PC-3 (cell line): ENCODE measurements at places on chromosomes 12 and 14. TPM values are rescaled to one million over a fixed set of nuclear protein-coding genes. Genes with fewer than 3 reads are reported as not detected.

The HCAR2 gene
- total RNA-seq = 0.17 TPM in 1 of 2 replicates, not detected in the other

DNA sequence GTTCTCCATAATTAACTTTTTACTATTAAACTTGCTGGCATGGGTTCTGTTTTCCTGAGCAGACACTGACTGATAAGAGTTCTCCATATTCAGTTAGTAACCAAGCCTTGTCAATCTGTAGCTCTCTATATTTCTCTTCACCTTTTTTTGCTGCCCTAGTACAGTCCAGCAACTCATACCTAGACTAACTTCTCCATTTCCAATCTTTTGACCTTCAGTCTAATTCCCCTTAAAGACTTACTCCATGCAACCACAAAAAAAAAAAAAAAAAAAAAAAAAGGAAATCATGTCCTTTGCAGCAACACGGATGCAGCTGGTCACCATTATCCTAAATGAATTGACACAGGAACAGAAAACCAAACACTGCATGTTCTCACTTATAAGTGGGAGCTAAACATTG, 125.7 kb upstream of the KRAS start:
- H3K36me3 ChIP-seq = no peaks in the 10 kb centered on the region
- H3K4me3 ChIP-seq = no peak overlapping the region
- no peak overlapping the region for H3K27ac ChIP-seq
- no peaks in the 10 kb centered on the region for H3K4me1 ChIP-seq

DNA sequence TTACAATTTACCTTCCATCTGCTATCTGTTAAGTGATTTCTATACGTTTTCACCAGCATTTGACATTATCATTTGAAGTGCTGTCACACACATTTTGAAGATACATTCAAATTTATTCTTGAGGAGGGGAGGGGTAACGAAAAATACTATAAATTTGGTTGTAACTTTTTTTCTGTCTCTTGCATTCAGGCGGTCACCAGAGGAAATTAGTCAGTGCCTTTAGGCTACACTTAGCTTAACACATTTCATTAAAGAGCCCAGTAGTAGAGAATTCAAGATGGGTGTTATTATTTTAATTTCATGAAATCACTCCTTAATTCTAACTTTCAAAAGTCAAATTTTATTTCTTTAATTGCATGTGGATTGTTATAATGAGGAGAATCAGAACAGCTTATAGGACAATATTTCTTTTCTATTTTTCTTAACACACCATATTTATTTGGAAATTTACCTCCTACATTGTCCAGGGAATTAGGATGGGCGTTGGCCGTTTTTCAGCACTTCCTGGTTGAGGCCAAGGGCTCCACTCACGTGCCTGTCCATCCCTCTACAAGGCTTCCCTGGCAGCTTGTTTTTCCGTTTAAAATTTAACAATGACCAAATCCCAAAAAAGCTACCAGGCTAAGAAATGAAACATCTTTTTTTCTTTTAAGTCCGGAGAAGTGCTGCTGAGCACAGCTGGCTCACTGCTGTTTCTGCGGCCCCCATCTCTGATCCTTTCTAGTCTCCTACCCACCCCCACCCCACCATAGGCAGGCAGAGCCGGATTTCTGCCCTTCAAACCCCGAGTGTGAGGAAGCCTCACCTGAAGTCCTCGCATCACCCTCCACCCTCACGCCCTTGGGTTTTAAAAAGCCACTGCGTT, 1.1 kb upstream of the FAR2 start:
- no peaks in the 10 kb centered on the region for H3K27me3 ChIP-seq
- peaks cover 16% of the 10 kb centered on the region for H3K4me1 ChIP-seq
- H3K36me3 ChIP-seq = no peaks in the 10 kb centered on the region
- H3K27ac ChIP-seq = no peak overlapping the region; the same call in 1 of the 2 replicates
- H3K4me3 ChIP-seq = peak overlapping the region; percentile 81

- H3K36me3 ChIP-seq = no peaks in the 10 kb centered on the region
- H3K27me3 ChIP-seq = no peaks in the 10 kb centered on the region
- DNase-seq = no peak
- H3K27ac ChIP-seq = no peak overlapping the region
- H3K4me3 ChIP-seq = no peak overlapping the region
Measured at GRCh38 chr14:29233188-29233587, 466.6 kb downstream of the FOXG1 start.

GRCh38 chr12:108616941-108617858, 16.5 kb downstream of the SELPLG start:
- H3K36me3 ChIP-seq = no peaks in the 10 kb centered on the region
- DNase-seq = no peak
- no peaks in the 10 kb centered on the region for H3K27me3 ChIP-seq
- no peak overlapping the region for H3K4me3 ChIP-seq

DNA sequence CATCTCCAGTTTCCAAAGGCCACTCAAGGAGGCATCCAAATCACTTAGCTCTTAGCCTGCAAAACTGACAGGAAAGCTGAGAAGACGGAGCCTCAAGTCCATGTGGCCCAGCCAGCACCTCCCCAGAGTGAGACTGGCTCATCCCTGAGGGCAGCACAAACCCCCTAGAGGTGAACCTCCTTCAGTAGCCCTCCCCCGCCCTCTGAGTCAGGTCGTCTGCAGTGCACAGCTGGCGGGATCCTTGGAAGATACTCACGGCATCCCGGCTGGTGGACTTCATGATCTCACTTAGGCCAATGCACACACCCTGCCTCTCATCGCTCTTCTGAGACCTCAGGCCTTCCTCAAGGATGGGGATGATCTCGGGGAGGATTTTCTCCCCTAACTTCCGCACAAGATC, 24.1 kb upstream of the RAB35 start:
- H3K27ac ChIP-seq = no peak overlapping the region
- H3K27me3 ChIP-seq = no peaks in the 10 kb centered on the region
- peaks cover 12% of the 10 kb centered on the region for H3K4me1 ChIP-seq

DNA sequence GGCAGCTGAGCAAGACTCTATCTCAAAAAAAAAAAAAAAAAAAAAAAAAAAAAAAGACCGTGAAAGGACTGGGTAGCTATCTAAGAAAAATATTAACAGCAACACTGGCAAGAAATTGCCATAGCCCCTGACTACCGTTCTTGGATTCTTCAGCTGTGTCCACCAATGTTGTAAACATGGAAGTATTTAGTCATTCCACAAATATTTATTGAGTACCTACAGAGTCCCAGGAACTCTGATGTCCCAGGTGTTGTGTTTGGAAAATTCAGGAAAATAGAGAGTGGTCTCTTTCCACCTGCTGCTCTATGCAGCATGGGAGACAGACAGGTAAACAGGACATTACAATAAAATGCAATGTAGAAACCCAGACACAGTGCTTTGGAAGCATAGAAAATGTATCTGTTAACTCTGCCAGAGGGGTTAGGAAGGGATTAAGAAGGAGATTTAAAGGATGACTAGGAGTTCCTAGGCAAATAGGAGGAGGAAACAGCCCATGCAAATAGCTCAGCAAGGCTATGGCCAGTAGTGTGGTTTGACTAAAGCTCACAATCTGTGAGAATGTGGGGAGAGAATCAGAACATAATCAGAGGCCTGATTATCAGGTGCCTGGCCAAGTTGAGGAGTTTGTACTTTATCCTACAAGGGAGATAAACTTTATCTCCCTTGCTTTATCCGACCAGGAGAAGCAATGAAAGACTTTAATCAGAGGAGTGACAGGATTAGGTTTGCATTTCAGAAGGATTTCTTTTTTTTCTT, 2.1 kb upstream of the DLST start:
- no peaks in the 10 kb centered on the region for H3K27me3 ChIP-seq
- H3K27ac ChIP-seq = peak overlapping the region; percentile 1; the same call in 1 of the 2 replicates
- no peak overlapping the region for H3K4me3 ChIP-seq
- peaks cover 27% of the 10 kb centered on the region for H3K4me1 ChIP-seq
- H3K36me3 ChIP-seq = peaks cover 12% of the 10 kb centered on the region; the same call in 1 of the 2 replicates

- H3K4me3 ChIP-seq = no peak overlapping the region
- H3K27ac ChIP-seq = no peak overlapping the region
- H3K4me1 ChIP-seq = no peaks in the 10 kb centered on the region
- no peak for DNase-seq
Measured at GRCh38 chr12:113664224-113664681, 192.6 kb upstream of the LHX5 start.

The RNASE7 gene
- total RNA-seq = not detected in 2 replicates
